ENCODE measurements at places on chromosomes 1 and 21.

GRCh38 chr1:50851466-50851865 is 108.6 kb downstream of the FAF1 start:
- no peak for DNase-seq

GRCh38 chr1:47675047-47675675 is 237.3 kb downstream of the FOXD2 start:
- peak; percentile 38 for DNase-seq

DNA sequence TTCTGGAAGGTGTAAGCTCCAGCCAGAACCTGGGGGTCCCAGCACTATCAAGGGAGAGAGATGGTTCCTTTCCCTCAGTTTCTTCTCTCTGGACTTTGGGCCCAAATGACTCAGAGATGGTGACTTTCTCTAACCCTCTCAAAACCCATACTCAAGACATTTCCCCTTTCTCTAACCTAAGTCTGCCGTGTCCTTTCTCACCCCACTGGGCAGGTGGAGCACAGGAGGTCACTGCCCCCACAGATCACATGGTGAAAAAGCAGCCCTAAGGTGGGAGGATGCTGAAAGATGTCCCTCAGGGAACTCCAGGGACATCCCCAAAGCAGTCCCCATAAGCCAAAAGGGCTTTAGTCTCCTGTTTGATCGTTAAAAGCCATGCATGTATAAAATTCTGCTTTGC is 173.7 kb downstream of the HIVEP3 start:
- DNase-seq, result no peak

DNA sequence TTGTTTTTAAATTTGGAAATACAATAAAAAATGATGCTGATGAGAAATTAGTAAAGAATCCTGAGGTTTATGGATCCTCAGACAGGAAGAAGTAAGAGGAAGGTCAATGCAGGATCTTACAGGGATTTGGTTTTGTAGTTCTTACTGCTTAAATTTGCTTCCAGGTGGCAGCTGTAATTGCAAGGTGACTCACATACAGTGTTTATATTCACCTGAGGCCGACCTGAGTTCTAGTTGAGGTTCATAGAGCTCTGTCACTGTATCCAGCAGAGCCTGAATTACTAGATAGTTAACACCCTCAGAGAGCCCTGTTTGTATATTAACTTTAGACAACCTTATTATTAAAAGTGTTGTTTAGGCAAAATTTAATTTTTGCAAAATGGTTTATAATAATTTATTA is 1.4 kb upstream of the WDR26 start:
- no peak for DNase-seq

DNA sequence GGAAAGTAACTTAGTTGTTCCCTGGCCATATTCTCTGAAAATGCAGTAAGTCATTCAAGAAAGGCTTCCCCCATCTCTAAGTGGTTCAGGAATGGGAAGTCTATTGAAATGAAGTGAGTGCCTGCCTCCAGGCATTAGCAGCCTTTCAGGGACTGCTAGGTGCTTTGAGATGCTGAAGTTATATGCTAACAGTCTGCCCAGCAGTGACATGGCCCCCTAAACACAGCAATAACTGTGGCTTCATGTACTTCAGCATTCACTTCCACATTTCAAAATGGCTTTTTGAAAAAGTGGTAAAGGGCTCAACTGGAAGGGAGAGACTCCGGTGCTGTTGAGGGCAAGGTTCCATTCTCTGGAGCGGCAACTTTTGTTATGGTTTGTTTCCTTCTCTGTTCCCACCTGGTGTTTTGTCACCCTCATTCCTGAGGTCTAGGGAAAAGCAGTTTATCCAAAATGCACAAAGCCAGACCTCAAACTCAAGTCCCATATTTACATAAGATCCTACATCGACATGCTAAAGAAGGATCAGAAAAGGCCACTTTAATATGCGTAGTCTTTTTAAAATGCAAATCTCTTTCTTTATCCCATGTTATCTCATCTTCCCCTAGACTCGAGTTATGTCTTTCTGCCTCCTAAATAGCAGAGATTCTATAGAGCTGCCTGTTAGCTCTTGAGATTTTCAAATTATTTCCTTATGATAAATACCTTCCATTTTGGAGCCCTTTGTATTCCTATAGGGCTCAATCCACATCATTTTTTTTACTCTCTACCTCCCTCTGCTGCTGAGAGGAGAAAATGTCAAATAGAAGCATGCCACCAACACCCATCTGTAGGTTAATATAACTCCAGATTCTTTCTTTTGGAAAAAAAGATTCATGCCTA is 34.2 kb upstream of the LRRC8C start:
- no peak for DNase-seq

DNA sequence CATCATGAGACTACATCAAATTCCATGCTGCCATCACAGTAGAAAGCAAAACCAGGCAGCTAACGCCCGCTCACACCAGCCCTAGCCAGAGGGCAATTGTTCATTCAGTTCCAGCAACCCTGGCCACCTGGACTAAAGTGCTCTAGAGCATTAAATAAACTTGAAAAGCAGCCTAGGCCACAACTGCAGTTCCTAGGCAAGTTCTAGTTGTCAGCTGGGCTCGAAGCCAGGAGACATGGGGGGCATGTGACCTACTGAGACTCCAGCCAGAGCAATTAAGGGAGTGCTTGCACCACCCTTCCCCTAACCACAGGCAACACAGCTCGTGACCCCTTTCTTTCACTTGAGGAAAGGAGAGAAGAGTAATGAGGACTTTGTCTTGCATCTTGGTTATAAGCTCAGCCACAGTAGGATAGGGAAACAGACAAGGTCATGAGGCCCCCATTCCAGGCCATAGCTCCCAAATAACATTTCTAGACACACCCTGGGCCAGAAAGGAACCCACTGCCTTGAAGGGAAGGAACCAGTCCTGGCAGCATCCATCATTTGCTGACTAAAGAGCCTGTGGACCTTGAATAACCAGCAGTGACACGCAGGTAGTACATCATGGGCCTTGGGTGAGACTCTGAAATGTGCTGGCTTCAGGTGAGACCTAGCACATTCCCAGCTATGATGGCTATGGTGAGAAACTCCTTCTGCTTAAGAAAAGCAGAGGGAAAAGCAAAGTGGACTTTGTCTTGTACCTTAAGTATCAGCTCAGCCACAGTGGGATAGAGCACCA is 77.0 kb downstream of the ZZZ3 start:
- DNase-seq, result peak; percentile 75

DNA sequence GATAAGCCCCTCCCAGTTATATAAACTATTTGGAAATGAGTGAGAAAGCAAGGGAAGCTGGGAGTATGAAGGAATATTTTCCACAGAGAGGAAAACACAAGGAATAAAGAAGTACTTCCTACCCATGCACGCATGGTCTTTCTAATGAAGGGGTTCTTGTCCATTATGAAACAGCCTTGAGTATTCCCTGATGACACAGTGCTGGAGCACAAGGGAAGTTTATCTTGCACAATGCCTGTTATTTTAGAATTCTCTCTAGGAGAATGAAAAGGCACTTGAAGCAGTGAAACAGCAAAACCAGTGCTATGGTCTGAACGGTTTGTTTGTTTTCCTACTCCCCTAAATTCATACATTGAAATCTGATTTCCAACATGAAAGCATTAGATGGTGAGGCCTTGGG is 38.6 kb upstream of the ADAMTS1 start:
- DNase-seq, result no peak

GRCh38 chr1:227299688-227300087 is 18.6 kb downstream of the CDC42BPA start:
- no peak for DNase-seq

DNA sequence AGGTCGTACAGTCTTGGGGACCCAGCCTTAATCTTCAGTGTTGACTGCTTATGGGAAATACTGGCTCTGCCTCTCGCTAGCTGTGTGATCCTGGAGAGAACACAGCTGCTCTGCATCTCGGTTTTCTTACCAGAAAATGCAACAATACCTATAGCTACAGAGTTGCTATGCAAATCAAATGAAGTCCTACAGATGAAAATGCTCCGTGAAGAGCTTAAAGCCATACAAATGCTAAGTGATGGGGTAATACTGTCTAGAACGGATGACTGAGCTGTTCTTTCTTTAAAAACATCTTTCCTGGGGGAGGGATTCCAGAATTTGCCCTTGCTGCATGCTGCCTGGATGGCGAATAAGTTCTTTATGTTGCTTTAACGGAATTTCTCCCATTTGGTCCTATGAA is 132.0 kb downstream of the ZBTB18 start:
- no peak for DNase-seq

DNA sequence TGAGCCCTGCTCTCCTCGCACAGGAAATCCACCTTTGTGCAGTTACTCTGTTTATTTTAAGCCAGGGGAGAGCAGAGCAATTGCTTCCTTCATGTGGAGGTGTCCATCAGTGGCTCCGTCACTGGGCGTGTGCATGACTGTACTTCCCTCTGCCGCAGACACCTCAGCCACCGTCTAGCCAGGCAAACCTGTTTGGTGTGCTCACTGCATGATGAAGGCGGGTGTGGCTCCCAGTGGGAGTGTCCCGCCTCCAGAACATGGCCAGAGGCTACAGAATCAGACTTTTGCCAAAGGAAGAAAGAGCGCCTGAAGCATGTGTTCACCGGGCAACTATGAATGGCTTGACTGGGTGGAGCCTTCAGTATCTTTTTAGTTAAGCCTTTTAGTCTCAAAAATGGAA is 26.1 kb upstream of the LAMC2 start:
- DNase-seq, result no peak

GRCh38 chr1:113677250-113678158 is 81.8 kb downstream of the PHTF1 start:
- no peak for DNase-seq

DNA sequence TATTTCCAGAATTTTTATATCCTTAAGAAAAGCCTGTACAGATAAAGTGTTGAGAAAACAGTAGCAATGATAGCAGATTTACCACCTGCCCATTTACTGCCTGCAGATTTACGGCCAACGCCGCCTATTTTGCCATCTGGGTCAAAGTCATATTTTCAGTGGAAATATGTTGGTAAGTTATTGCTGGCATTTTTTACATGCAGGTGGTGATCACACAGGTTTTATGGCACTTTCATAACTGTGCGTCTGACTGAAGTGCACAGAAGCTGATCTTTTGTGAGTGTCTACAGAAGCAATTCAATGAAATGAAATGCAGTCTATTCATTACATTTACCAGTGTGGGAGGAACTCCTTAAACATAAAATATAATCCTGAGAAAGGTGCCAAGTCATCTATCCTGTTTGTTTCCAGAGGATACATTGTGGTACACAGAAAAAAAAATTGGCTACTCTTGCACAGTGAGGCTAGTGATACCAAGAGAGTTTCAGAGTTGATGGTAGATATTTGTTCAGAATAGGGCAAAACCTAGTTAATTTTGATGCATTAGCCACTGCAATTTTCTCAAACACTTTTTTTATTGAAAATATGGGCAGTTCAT is 458.5 kb downstream of the NEGR1 start:
- no peak for DNase-seq

- no peak for DNase-seq
Observed at GRCh38 chr1:234250747-234251146, 122.5 kb upstream of the COA6 start.

DNA sequence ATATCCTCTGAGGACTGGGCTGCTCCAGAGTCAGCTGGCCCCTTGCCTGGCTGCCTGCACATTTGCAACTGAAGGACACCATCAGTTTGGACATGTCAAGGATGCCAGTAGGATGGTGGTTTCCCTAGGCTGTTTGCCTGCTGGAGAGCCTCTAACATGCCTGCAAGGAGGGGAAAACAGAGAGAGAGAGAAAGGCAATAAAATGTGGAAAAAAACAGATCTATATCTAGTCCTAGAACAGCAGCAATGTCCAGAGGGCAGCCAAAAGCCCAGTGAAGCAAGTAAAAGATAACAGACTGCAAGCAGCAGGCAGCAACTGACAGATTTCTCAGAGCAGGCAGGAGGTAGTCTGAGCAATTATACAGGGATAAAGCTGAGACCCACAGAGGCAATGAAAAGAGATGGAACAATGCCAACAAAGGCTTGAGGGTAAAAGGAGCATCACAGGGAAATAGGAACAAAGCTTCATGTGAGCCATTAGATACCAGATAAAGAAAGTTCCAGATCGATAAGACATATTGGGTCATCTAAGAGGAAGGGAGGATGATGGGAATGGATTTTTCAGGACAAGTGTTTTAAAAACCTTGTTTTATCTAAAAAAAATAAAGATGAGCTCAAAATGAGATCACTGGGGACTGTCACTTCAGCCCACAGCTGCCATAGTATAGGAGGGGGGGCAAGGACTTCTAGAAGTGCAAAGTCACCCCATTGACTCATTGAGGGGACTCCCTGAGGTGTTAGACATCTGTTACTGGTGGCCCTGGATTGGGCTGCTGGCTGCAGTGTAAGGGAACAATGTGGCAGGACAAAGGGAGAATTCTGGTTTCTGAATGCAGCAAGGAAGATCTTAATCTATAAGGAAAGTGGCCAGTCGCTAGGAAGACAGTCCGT is 38.6 kb upstream of the GADD45A start:
- no peak for DNase-seq

DNA sequence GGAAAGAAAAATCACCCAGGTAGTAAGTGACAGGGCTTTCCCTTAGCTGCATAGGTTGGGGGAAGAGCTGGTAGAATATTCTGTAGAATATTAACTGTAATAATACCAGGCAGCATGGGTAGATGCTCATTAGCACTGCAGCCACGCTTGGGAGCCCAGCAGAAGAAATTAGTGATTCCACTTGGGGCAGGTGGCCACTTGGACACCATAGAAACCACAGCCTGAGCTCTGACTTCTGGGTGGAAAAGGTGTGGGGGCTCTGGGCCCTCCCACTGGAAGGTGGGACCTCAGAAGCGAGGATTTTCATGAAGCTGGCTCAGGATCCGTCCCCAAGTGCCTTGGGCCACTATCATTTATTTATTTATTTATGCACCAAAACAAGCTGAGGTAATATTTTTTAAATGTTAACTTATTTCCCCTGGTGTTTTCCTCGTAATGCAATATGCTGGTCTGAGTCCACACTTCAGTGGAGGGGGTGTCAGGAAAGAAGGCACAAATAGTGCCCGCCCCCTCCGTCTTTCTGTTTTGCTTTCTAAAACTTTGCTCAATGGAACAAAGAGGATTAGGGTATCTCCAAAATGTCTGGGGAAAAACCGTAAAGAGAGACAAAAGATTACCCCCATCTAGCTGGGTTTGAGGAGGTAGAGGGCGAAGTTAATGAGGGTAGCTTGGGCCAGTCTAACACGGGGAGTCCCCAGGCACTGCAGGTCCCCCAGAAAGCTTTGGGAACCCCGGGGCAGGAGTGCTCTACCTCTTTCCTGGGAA is 75.2 kb upstream of the GADD45A start:
- DNase-seq, result no peak

DNA sequence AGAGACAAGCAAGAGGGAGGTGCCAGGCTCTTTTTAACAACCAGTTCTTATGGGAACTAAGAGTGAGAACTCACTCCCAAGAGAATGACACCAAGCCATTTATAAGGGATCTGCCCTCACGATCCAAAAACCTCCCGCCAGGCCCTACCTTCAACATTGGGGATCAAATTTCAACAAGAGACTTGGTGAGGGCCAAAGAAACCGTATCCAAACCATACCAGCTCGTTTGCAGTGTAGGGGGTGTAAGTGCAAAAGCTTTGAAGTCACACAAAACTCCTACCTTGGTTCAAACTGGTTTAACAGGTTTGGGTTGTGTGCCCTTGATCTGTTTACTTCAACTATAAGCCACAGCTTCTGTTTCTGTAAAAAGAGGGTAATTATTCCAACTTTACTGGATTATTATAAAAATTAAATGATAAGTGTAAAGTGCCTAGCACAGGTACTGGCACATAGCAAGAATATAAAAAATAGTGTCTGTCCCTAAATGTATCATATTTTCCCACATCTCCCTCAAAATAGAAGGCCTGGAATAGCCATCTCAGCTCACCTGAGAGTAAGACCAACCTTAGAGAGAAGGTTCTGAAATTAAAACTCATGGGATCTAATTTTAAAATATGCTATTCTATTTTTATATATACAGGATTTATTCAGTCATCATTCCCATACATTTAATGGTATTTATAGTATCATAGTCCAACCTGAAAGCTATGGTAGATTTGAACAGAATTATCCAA is 7.0 kb upstream of the USP25 start:
- no peak for DNase-seq
